Caki2 (cell line): ENCODE measurements at places on chromosomes 12 and 14.
A peak's percentile ranks its signal among the peaks of the same experiment; 100 is the strongest.

DNA sequence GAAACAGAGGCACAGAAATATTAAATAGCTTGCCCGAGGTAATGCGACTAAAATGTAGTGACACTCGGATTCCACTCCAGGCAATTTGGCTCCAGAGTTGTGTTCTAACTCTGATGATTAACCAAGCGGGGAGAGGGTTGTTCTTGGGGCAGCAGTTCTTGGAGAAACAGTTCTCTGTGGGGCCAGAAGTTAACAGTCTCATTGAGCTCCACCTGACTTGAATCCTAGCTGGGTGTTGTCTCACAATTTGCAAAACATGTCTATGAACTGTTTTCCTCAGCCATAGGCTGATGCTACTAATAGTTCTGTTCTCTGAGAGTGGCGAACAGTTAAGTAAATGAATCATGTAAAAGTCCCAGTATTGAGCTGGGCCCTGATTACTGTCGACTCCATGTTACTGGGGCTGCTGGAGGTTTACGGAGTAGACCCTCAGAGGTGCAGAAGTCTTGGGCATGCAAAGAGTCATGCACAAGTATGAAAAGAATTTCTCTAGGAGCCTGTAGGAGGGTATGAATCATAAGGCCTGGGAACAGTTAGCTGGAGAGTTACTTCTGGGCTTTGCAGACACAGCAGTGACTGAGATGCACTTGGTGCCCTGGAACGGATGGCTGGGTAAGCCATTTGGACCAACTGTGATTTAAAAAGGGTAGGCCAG, 15.4 kb upstream of the NIN start:
- DNase-seq = peak; percentile 80

DNA sequence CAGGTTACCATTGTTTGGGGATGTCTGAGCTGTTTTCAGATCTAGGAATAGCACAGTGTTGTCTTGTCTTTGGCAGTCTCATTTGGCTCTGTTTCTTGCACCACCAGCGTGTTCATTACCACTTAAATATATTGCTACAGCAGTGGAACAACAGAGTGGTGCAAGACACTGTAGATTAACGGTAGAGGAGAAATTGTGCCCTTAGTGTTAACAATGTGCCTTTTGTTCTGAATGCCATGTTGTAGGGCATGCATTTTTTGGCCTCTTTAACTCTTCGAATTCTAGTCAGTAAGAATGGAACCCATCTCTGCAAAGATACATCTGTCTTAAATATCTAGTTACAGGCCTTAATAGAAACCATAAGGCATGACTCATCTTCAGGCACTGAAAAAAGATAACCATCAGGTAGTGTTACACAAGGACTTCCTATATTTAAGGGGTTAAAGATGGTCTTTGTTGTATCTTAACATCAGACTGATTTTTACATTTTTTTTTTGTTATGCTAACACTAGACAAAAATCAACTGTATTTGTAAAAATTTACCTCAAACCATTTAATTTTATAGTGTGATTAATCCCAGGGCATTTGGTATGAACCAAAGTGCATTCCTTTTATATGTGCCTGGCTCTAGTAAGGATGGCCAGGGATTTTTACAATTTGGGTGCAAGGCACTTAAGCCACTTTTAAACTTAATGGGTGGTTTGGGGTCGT, 12.9 kb downstream of the DYRK2 start:
- no peak for DNase-seq

DNA sequence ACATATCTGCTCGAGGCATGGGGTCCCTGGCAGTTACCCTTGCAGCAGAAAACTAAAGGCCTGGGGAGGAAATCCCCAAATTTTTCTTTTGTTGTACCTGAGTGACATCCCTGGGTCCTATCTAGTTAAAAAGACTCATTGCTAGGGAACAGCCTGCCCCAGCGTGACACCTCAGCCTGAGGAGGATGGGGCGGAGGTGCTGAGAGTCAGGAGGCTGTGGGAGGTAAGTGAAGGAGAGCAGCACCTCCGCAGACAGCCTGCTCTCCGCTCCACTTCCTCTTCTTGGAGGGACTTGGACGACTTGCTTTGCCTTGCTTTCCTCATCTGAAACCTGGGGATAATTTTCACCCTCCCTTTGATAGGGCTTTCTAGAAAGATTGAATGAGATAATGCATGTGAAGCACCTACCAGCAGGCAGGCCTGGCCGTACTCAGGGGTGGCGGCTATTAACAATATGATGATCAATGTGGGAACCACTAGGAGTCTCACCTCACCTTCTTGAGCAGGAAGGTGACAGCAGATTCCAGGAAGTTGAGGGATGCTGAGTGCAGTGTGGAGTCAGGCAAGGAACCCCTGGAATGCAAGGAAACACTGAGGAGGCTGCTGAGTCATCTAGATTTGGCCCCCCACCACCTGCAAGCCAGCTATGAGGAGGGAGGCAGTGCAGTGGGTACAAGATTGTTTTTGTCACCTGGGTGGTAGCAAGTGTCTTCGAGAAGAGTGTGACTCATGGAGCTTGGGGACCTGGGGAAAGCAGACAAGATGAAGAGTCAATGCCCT, 23.2 kb downstream of the UBE3B start:
- DNase-seq = no peak

DNA sequence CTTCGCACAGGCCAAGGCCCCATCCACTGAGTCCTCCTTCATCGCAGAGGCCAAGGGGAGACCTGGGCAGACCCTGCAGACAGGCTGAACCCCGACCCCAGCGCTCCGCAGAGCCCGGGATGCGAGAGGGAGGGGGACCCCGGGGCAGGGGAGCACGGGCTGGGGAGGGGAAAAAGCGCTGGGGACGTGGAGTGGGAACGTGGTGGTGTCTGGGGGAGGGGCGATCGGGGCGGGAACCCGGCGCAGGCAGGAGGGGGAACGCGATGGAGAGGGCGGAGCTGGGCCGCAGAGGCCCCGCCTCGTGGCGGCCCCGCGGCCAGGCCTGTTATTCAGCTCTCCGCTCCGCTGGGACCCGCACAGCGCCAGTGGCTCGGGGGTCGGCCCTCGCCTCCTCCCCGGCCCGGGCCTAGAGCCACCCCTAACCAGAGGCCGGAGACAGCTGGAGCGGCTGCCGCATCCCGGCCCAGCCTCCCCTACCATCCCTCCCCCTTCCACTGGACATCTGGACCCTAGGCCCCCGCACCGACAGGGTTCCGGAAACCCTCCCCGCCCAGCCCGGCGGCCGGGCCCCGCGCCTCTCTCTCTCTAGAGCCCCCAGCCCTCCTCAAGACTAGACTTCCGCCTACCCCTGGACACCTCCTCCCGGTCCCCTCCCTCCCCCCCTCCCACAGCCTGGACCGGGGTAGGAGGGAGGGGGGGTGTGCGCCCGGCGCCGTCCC, at the start of gene ARHGEF25:
ARHGEF25 (plus strand) TSS at position 328 of the 719 bp plus-strand sequence. CDS start 460 bp downstream, outside the sequence.
- DNase-seq = peak; percentile 55

- DNase-seq = no peak
Observed at GRCh38 chr12:47237751-47238211, 158.0 kb upstream of the AMIGO2 start.

DNA sequence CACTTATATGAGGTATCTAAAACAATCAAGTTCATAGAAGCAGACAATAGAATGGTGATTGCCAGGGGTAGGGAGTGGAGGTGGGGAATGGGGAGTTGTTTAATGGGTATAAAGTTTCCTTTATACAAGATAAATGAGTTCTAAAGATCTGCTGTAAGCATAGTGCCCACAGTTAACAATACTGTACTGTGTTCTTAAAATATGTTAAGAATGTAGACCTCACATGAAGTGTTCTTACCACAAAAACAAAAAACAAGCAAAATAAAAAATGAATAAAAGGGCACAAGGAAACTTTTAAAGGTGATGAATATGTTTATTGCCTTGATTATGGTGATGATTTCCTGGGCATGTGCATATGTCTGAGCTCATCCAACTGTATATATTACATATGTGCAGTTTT, 211.8 kb downstream of the MSRB3 start:
- peak; percentile 31 for DNase-seq

DNA sequence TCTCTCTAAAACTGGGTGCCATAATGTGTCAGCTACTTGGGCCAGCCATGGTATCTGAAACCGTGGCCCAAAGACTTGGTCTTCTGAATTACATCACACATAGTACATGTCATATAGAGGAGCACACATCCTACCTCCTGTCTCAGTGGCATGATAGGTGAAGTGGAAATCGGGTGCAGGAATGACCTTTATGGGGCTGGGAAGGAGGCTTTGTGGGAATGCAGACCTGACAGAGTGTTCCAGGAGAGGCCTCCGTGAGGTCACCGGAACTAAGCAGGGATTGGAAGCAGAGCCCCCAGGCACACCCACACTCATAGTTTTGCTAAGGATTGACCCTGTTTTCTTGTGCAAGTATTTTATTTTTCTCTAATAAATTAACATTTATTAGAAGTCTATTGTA, 82.6 kb downstream of the NTF3 start:
- DNase-seq = no peak

- no peak for DNase-seq
Observed at GRCh38 chr12:123727878-123728277, 15.7 kb downstream of the ATP6V0A2 start.

- DNase-seq = no peak
Observed at GRCh38 chr12:29253906-29254625, 105.0 kb downstream of the FAR2 start.

DNA sequence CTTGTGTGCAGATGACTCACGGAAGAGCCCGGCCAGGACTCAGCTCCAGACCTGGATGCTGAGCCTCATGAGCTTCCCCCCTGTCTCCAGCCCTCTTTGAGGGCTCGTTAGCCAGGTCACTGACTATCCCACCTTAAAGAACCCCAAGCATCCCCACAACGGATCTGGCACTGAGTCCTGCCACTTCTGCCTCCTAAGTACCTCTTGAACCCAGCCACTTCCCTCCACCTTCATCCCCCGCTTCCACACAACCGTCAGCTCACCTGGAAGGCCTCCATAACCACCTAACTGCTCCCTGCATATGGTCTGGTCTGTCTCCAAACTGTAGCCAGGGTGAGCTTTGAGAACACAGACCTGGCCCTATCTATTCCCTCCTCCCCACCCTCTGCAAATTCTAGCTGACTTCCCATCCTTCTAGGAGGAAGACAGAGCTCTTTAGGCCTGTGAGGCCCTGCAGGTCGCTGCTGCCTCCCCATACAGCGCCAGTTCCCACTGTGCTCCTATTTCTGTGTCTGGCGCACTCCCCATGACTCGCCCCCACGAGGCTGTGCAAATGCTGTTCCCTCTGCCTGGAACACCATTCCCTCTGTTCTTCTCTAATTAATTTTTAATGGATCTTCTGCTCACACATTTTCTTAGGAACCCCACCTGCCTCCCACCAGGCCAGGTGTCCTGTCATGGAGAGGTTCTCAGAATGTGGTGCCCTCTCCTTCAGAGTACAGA, 2.9 kb upstream of the HSP90AA1 start:
- no peak for DNase-seq

GRCh38 chr12:5648692-5649359, 216.9 kb downstream of the NTF3 start:
- peak; percentile 19 for DNase-seq
